ENCODE measurements at places on chromosomes 6 and 20.

DNA sequence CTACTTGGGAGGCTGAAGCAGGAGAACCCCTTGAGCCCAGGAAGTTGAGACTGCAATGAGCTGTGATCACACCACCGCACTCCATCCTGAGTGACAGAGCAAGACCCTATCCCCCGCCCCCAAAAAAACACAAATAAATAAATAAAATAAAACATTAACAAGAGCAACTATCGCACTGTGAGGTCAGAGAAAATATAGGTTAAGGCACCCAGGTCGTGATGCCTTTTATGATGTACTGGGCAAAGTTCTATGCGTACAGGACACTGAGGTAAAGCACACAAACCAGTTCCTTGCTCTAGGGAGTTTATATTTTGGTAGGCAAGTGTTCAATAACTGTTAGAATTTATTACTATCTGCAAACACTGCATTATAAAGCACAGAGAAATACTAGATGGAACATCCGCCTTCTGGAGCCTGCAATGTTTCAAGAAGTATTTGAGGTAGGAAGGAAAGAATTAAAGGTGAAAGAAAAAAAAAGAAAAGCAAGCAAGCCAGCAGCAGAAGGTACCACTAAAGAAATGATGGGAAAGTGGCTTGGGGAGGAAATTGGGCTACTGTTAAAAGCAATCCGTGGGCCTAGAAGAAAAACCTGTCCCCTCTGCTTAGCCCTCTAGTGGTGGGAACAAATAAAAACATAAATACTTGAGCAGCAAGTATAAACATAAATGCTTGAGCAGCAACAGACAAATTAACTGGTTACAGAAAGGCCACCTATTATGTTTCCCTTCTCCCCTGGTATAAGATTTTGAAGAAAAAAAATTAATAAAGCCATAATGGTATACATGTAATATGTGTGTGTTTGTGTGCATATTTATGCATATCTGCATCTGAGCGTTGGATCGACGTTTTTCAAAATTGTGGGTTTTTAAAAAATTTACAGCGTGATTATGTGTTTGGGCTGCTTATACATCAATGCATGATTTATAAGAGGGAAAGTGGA is 128.0 kb downstream of the PHACTR1 start:
- DNase-seq = no peak

DNA sequence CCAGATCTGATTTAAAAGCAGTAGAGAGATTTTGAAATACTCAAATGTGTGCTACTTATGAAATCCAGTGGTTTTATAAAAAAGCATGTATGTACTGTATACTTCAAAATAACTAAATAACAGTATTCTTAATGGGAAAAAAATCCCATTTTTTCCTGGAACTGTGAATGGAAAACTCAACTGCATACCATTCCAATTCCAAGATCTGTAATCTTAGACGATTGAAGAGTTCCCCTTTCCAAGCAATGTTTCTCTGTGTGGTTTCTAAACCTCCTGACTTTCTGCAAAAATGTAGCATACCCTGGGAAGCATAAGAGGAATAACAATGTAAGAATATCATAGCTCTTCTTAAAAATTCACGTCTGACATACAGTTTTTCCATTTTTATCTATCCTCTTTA is 40.3 kb upstream of the HIVEP2 start:
- no peak for DNase-seq

DNA sequence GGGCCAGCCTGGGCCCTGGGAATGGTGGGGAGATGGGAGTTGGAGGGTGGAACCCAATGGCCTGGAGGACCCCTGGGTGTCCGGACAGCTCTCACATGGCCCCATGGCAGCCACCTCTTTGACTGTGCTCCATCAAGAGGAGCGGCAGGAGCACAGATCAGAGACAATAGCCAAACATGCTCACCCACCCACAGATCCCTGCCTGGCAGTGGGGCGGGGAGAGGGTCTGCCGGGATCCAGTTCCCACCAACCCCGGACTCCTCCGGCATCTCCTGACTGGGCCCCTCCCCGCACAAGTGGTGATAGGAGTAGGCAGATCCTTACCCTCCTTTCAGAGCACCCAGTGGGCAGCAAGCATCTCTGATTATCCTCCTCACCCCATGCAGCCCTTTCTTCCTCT is 31.9 kb upstream of the MRPS18A start:
- DNase-seq = no peak

- DNase-seq = no peak
Measured at GRCh38 chr20:8933381-8933807, 135.5 kb upstream of the PLCB4 start.

GRCh38 chr20:39909447-39909846 is 779.6 kb downstream of the MAFB start:
- no peak for DNase-seq

DNA sequence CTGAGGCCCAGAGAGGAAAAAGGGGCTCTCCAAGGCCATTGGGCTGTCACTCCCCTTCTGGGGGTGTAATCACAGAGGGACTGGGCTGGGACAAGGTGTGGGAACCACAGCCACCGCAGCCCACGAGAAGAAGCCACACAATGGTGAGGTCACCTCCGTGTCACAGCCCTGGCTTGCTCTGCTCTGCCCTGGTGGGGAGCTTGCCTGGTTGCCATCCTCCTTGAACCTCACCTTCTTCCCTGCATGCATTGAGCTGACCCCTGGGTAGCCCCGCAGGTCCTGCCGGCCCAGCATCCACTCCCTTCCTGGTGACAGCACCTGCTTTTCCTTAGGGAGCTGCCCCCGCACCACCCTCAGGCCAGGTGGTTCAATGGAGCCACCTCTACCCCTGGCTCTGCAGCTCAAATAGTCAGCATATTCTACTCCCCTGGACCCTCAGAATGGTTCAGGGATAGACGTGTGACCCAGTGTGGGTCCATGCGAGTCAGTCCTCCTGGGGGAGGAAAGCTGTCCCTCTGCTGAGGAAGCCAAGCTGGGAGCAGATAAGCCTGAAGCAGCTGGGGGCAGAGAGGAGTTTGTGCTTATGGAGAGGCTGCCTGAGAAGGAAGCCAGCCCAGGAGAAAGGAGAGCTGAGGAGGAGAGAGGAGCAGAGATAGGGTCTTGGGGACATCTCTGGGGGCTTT is 21.3 kb downstream of the RBM38 start:
- no peak for DNase-seq

DNA sequence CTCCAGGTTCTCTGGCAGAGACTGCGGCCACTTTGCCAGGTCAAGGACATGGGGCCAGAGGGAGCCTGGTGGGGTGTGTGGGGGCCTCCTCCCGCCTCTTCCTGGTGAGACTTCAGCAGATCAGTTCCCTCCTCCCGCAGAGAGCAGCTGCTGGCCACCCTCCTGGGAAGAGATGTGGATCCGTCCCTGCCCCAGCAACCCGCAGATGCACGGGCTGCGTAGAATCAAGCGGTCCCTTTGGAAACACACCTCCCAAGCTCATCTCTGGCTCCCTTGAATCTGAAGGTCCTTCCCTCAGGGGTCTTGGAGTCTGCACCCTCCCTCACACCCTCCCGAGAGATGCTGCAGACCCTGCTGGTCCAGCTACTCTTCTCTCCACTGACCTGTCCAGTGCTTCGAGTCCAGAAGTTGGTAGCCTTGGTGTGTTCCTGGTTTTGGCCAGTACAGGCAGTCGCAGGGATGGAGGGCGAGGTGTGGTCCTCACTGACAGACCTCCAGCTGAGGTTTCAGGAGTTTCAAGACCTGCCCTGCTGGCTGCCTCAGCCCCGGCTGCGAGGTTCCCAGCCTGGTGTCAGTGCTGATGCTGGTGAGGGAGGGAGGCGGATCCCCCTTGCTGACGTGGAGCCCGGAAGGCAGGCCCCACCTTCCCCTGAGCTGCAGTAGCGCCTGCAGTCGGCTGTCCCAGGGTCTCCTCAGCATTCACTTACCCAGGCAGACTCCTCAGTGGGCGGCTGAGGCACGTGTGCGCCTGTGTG is at the start of gene NPBWR2:
Gene NPBWR2, minus strand, starts transcription at position 585 of the 755 bp plus-strand sequence. CDS start 734 bp downstream, outside the sequence.
- DNase-seq = no peak

DNA sequence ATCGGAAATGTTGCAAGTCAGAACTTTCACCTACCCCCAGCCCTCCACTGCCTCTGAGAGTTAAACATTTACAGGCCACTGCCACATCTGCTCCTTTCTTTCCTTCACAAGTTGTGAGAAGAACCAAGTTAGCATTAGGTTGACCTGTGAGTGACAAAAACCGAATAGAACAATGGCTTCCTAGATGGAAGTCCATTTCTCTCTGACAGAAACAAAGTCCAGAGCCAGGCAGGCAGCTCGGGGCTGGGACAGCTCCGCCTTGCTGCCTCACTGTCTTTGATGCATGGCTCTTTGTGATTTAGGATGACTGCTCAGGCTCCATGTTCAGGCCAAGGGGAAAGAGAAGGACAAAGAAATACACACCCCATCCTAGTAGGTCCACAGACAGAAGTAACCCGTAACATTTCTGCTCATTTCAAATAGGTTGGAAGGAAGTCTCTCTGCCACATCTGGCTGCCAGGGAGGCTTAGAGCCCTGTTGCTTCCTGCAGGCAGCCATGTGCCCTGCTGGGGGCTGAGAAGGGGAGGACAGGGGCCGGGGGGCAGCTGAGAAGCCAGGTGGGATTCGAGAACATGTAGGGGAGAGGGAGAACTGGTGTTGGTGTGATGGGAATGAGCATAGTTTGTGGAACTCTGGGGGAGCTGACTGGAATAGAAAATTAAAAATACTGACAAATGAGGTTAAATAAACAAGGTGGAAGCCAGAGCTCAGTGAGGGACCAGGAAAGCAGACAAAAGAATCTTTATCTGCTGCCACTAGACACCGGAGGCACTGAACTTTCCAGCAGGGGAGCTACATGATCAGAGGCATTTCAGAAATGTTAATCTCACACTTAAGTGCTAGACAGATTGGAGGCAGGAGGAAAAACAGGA is 19.5 kb upstream of the IER3 start:
- DNase-seq = no peak

GRCh38 chr20:20334489-20334888 is 33.4 kb upstream of the INSM1 start:
- no peak for DNase-seq

GRCh38 chr6:90294614-90294988 is 2.0 kb downstream of the BACH2 start:
- DNase-seq = peak; percentile 69

DNA sequence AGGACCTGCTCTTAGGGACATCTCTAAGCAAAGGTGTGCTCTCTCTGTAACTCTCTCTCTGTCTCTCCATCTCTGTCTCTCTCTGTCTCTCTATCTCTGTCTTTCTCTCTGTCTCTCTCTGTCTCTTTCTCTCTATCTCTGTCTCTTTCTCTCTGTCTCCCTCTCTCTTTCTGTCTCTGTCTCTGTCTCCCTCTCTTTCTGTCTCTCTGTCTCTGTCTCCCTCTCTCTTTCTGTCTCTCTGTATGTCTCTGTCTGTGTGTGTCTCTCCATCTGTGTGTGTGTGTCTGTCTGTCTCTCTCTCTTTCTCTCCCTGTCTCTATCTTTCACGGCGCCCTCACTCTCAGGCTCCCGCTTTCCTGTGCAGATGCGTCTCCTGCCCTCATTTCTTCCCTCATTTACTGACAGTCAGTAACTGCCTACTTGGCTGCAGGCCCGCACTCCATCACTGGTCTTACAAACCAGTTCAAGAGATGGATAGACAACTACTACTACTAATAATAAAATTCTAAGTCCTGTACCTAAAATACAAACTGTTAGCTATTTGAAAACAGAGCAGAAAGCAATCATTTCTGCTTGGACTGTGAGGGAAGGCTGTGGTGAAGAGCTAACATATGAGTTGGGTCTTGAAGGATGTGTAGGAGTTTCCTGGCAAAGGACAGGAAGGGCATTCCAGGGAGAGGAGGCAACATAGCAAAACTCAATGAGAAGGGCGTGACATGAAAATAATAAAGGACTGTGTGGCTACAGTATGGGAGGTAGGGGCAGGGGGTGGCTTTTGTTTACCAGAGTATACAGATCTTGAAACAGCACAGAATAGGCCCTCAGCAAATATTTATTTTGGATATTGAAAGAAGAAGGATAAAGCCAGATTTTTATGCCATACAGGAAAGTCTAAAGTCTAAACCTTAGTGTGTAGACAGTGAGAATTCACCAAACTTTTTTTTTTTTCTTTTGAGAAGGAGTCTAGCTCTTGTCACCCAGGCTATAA is 67.8 kb upstream of the TAB2 start:
- DNase-seq = no peak

DNA sequence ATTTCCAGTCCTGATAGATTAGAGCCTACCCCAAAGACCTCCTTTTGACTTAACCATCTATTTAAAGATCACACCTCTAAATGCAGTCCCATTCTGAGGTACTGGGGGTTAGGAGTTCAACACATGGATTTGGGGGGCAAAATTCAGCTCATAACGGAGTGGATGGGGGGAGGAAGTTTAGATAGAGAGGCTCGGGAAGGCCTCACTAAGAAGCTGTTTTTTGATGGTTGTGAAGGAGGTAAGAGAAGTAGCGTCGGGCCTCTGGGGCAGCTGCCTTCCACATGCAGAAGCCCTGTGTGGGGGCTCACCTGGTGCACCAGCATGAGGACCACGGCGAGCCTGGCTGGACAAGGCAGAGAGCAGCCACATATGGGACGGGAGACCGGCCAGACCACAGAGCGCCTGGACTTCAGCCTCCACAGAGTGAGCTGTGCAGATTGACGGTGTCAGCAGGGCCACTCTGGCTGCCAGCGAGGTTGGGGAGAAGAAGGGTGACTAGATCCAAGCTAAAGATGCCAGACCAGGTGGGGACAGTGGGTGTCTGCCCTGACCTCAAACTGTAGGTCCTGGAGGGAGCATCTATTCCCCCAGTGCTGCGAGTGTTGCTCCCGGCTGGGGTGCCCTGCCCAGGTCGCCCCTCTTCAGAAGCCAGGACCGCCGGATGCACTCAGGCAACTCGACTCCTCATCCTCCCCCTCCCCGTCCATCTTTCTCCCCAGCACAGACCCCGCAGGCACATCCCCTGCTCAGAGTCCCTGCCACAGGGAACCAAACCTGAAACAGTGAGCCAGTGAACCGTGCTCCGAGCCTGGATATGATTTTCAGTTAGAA is 5.1 kb upstream of the SYNJ2 start:
- no peak for DNase-seq

GRCh38 chr20:37335642-37336368 is 10.1 kb upstream of the SRC start:
- peak; percentile 53 for DNase-seq

GRCh38 chr6:138486249-138487101 is 12.8 kb downstream of the NHSL1 start:
- DNase-seq = no peak

- DNase-seq = no peak
Measured at GRCh38 chr20:50867805-50868204, 63.4 kb downstream of the ADNP start.

DNA sequence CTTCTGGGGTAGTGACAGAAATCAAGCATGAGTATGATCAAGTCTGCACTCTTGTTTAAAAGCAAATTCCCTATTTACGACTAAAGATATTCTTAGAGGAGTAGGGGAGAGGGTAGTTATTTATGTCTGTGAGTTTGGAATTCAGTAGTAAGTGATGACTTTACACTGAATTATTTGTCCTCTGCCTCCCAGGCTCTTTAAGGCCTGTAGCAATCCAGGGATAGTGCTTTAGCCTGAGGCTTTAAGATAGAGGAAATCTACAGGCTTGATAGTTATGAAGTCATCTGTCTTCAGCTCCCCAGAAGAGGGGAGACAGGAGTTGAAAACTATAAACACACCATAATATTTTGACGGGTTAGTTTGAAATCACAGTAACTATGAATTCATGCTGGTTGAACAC is 664.5 kb downstream of the EPM2A start:
- DNase-seq = no peak

GRCh38 chr20:43188861-43189553 is 699 bp downstream of the PTPRT start:
- no peak for DNase-seq

- DNase-seq = peak; percentile 65
Measured at GRCh38 chr20:51531141-51531710, 11.3 kb downstream of the NFATC2 start.

Data from CD4-positive, alpha-beta T cell treated with Interleukin-1 beta for 1 hour (primary cell).